ENCODE measurements at places on chromosomes 7 and 10.

DNA sequence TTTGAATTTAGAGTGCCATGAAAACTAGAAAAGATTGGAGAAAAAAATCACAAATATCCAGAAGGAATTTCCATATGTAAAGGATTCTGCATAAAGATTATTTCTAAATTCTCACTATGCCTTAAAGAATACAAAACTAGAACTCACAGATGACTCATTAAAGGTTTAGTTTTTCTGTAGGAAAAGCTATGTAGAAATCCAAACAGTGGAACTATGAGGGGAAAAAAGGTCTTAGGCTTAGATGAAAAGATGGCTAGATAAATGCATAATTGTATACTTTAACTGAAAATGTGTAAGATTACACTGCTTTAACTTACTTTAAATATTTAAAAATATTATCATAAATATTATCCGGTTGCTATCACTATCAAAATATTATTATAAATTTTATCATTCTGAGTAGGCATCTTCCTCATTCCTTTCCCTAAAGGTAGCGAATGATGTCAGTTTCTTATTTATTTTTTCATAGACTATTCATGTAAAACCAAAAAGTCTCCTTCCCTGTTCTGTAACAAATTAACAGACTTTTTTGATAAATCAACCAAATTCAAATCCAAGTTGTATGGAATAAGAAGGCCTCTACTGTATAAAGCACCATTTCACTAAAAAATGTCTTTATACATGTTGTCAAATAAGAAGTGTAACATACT lies 69.1 kb upstream of the COMTD1 start:
- DNase-seq = no peak

- DNase-seq = no peak
These were observed 19.5 kb downstream of the FZD9 start for GRCh38 chr7:73452999-73453635.

GRCh38 chr7:102830197-102830596 lies 81.4 kb downstream of the FAM185A start:
- no peak for DNase-seq

- no peak for DNase-seq
These were observed 377.2 kb downstream of the PARD3 start for GRCh38 chr10:34437906-34438305.

DNA sequence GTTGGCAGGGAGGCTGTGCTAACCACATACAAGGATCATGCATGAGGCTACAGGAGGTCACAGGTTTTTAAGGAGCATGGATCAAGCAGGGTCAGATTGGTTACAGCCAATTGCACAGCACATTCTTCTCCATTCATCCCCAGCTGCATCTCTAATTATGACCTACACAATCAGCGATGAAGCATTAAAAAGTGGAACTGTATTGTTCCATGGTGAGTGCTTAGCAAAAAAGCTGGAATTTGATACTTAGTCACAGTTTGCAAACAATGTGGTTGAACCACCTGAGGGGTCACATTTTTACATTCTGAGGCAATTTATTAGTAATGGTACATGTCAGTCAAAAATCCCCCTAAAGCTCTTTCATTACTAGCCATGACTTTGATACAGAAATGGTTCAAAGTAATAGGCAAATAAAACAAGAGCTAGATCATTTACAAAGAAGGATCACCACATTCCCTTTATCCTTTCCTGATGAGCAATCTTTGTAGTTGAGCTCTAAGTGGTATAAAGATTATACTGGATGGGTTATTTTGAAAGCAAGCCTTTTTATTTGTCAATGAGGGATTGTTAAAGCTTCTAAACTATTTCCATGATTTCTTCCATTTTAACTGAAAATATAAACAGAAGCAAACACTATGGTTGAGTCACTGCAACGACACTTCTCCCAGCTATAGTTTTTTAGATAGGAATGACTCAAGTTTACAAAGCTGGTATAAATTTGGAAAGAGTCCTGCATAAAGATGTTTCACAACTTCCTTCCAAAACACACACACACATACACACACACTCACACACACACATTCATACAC lies 217.8 kb upstream of the SEMA3A start:
- DNase-seq = no peak

DNA sequence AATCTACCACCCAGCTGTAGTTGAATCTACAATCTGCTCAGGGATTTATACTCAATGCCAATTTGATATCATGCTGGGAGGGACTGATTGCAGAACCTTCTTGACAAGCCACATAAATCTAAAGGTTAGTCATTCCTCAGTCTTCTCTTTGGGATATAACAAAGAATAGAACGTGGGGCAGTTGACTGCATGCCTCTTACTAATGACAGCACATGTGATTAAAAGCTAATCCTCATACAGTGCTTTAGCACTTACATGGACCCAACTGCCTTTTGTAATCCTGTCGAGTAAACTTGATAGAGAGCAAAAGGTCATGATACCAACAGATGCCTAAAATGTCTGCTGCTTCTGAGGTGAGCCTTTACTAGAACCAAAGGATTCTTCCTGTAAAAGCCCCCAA lies 12.3 kb downstream of the KLHL7 start:
- DNase-seq = no peak

DNA sequence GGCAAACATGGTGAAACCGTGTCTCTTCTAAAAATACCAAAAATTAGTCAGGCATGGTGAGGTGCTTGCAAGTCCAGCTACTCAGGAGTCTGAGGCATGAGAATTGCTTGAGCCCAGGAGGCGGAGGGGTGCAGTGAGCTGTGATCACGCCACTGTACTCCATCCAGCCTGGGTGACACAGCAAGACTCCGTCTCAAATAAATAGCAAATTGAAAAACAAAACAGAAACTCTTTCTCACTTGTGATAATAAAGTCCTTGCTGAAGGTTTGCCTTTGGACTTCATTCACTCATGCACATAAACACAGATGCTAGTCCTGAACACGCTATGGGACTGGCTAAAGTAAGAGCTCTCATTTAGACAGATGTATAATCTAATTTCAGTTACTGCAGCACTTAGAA lies 37.6 kb downstream of the ANK3 start:
- no peak for DNase-seq

GRCh38 chr10:118523775-118524174 lies 71.7 kb downstream of the PRLHR start:
- DNase-seq = no peak

DNA sequence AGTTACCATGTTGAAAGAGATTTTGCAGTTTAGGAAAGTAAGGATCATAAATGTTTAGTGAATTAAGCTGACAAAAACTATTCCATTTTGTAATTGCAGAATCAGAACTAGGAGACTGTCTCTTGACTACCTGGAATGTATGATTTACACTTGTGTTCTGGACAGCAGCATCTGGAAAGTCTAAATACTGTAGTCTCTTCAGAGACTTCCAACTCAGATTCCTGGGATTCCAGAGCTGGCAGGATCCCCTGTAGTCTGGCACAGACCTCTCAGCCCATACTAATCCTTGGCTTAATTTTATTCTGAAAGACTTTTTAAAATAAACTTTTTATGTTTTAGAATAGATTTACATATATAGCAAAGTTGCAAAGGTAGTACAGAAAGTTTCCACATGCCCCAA lies 452.7 kb downstream of the DPP6 start:
- DNase-seq = peak; percentile 31

GRCh38 chr10:50322077-50322476 lies 70.8 kb upstream of the ASAH2 start:
- DNase-seq = no peak

DNA sequence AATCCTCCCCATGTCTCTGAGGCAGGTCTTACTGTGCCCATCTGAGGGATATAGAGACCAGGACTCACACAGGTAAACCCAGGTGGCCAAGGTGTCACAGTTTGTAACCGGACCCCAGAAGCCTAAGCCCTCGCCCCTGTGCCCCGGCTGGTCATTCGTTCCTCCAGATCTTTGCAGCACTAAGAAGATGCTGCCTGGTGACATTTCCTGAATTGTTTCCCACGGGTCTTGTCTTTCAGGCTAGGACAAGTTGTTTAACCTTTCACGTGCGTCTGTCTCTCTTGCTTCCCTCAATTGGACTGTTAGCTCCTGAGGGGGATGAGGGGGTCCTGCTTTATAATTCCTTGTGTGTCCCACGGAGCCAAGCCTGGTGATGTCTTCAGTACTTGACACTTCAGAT lies 158.0 kb downstream of the KCNMA1 start:
- DNase-seq = no peak

DNA sequence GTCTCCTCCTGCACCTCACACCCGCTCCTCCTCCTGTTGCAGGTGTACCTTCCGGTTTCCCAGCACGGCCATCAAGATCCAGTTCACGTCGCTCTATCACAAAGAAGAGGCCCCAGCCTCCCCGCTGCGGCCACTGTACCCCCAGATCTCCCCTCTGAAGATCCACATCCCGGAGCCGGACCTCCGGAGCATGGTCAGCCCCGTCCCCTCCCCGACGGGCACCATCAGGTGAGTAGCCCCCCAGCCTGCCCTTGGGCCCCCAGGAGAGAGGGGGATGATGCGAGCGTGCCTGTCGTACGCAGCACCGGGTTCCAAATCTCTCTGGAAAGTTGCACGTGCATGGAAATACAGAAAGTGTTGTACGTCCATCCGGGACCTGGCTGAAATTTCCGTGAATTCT lies 34.6 kb upstream of the AP5Z1 start:
- no peak for DNase-seq

DNA sequence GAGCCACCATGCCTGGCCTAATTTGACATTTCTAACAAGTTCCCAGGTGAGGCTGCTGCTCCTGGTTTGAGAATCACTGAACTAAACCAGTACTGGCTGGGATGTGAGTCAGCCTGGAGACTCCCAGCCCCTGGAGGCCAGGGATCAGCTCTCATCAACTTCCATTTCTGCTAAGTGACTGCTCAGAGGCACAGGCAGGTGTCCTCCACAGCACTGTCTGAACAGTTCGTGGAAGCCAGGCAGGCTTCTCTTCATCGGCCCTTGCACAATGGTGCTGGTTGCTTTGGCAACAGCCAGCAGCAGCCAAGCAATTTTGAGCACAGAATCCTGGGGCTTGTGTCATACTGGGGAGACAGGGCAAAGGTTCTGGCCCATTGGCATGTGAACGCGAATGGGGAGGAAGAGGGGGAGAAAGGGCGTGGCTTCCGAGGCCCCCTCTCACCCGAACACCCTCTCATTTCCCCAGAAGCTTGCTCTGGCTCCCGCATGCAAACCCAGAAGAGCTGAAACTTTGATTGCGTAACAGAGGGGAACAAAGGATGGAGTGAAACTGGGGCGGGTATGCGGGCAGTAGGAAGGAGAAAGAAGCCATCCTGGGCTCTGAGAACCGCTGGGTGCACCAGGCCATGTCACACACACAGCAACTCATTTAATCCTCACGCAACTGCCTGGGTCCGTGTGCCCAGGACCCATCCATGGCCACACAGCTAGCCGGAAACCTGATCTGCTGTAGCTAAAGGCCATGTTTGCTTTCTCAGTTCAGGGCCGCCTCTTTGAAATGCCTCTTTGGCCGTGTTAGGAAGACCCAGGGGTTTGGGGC lies 9.0 kb upstream of the POR start:
- peak; percentile 41 for DNase-seq

DNA sequence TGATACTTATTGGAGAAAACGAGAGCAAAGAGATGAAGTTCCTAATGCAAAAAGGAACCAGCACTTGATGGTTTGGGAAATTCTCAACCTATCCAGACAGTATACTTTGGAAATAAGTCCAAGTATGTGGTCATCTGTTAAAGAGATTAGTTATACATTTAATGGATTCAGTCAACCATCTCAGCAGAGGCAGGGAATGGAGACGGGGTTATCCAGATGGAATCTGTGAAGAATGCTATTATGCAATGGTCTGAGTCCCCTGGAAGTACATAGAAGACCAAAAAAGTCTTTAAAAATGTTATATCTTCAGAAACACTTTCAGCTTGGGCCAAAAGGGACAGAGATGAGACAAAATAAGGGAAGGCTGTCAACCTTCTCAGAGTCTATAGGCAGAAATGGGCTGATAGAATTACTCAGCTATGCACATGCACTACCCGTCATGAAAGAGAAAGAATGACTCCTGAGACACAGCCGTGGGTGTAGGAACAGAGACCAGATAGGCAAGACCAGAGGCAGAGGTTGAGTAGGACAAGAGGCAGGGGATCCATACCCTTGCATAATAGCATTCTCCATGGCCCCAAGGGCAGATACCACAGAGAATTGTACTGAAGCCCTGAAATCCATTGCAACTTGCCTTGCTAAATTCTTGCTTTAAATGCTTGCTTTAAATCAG lies 738.8 kb upstream of the POT1 start:
- DNase-seq = no peak

GRCh38 chr10:54808186-54808935 lies 7.3 kb upstream of the PCDH15 start:
- DNase-seq = no peak

DNA sequence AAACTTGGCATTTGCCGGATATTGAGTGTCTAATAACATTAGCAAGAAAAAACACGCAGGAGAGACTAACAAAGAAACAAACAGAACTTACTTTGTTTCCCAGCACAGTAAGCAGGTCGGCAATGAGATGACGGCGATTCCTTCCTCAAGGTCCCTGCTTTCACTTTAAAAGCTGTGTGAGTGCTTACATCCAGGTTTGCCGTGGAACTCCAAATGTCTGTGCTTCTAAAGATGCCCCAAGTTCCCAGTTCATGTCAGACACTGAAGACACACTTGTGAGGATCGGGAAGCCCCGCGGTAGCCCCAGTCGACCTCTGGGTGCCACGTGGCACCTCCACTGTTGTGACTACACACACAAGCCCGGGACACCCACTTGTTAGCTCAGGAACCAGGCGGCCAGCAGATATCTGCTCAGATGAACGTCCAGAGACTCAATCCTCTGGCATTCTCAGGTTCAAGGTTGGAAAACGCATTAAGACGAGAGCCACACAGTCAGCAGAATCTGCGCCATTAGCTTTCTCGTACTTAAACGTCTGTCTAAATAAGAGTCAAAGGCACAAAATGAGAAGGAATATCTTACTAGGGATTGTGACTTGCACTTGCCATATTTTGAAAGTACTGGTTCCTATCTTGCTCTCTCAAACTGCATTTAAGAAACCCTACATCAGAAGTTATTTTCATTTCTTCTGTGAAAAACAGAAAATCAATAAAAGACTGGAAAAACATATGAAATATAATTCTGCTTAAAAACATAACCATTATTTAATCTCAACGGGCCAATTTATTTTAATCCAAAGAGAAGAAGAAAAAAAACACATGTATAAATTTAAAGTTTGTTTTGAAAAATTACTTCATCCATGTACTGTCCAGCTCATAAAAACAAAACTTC lies 207.6 kb upstream of the KLF14 start:
- DNase-seq = peak; percentile 58

Measured in right hindlimb (tissue), 1 donor.